ENCODE measurements at places on chromosomes 13 and 19.

GRCh38 chr19:36115453-36116343 lies at the start of gene TBCB:
Gene TBCB (plus strand): TSS chr19:36115468. CDS start chr19:36115561, 93 bp downstream.
- DNase-seq, result peak; percentile 94

- no peak for DNase-seq
These were observed 123.8 kb downstream of the SIPA1L3 start for GRCh38 chr19:38030686-38031422.

DNA sequence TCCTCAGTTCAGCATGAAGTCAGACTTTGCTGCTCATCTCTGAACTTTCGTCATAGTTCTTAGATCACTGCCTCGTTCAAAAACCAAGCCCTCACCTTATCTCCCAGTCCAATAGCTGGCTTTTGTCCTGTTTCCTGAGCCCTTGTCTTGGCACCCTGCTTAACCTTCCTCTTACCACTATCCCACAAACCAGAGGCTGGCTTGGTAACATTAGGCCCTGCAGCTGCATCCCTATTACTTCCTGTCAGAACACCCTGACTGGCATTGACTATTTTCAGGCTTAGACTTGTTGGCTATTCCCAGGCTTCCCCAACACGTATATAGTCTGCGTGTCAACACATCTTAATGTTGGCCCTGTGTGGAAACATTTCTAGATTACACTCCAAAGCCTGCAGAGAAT lies 172.4 kb downstream of the VWA8 start:
- DNase-seq, result no peak

- DNase-seq, result no peak
These were observed 92.3 kb downstream of the COL4A1 start for GRCh38 chr13:110214637-110215036.

- no peak for DNase-seq
These were observed 30.4 kb downstream of the ATP11A start for GRCh38 chr13:112720251-112720650.

- no peak for DNase-seq
These were observed 15.6 kb upstream of the NANOS3 start for GRCh38 chr19:13861392-13861713.

DNA sequence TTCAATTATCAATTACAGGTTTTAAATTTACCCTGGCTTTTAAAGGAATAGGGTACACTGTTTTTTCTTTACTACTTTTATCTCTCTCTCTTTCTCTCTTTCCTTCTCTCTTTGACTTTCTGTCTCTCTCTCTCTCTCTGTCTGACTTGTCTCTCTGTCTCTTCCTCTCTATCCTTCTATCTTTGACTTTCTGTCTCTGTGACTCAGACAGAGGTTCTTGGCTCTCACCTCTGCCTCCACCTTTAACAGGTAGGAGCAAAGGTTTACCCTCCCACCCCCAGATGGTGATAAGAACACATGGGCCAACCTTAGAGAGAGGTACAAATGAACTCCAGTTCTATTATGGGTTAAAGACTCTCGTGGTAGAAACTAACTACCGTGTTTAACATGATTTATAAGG lies 20.3 kb upstream of the FAM124A start:
- DNase-seq, result no peak

All from activated T-cell treated with anti-CD3 and anti-CD28 coated beads, Interleukin-2, amount 50 U/mL, for 24 hours (primary cell).